Stimulated activated CD8-positive, alpha-beta memory T cell treated with anti-CD3 and anti-CD28 coated beads, Interleukin-7, amount 100 ng/mL, for 4 hours (primary cell): ENCODE measurements at places on chromosomes 2 and 18.

DNA sequence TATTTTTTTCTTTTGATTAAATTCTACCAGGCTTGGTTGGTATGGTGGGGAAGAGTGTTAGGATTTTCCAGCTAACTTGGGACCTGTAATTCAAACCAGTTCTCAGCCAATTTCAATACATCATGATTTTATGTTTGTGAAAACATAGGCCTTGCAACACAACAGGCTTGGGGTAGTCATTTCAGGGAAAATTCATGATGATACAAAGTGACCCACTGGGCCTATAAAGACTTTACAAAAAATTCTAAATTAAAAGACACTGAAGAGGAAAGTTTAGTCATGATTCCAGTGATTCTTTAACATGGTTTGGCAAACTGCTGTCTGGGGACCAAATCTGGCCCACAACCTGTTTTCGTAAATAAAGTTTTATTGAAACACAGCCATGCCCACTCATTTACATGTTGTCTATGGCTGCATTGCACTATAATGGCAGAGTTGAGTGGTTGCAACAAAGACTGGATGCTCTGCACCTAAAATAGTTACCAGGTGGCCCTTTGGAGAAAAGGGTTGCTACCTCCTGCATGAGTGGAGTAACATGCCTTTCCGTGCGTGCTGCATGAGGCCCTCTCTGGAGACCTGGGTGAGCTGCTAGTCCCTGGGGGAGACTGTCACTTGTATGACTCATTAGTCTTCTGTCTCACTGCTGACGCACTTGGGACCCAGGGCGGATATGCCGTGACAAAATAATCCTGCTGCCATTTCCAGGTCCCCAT is 73.6 kb downstream of the NPAS2 start:
- no peak for DNase-seq

DNA sequence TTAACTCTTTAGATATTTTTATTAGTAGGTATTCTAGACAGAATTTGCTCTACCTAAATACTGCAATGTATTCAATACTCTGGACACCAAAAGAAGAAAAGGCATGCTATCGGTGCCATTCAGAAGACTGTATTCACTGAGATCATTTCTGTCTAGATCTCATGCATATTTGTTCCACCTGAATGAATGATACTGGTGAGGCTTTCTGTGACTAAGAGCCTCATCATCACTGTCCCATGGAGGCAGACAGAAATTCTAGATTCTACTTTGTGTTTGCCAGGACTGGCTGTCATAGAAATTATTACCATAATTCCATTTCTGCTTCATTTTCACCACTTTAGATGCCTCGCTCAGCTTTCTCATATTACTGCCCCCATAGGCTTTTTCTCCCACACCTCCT is 340.7 kb downstream of the MBD2 start:
- DNase-seq: no peak

- DNase-seq: no peak
Observed at GRCh38 chr2:158818511-158818910, 23.4 kb downstream of the DAPL1 start.

- no peak for DNase-seq
Observed at GRCh38 chr2:58805126-58805525, 564.0 kb upstream of the FANCL start.

DNA sequence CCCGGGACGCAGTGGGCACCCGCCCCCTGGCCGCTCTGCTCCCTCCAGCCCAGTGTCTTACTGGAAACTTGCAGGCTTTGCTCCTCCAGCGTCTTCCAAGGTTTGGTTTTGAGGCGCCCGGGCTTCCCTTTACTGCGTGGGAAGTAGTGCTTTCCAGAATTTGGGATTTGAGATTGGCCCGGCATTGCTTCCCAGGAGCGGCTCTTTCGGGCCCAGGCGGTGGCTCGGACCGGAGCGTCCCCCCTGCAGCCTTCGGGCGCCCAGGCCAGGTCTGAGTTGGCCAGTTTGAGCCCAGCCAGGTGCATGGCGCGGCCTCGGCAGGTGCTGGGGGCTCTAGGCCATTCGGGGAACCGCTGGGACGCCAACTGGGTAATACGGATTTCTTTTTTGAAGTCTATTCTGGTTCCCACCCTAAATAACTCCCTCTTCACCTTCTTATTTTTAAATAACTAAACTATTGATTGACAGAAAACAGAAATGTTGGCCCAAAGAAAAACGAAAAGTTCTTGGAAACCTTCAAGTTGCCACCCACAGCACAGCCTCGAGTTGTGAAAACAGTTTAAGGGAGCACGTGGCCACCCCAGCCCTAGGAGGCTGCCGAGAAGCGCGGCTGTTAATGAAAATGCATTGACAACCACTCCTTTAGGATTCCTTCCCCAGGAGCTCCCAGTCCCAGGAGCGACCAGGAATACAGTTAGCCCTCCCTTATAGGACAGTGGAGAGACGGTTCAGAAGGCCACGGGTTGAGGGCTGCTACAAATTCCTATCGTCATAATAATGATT is 766 bp downstream of the SNTG2 start:
- no peak for DNase-seq

DNA sequence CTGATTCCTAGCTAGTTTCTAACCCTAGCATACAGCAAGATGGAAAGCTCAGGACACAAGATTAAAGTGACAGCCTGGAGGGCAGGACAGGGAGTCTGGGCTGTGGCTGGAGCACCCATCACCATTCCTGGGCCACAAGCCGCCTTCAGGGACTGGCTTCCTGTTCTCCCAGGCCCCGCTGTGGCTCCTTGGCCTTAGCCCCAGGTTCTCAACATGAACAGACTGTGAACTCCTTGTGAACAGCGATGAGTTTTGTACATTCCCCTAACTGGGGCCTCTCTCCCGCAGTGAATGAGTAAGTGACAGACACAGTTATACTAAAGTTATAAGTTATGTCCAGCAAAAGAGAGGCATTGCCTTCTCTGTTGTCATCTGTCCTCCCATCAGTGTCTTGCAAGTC is 35.9 kb upstream of the SLC14A1 start:
- DNase-seq: no peak

- DNase-seq: no peak
Observed at GRCh38 chr2:110657724-110658305, 20.0 kb downstream of the BUB1 start.
